ENCODE measurements at places on chromosomes 11 and 22.
A peak's percentile ranks its signal among the peaks of the same experiment; 100 is the strongest.

- no peak for DNase-seq
Measured at GRCh38 chr11:76321820-76322524, 59.0 kb downstream of the THAP12 start.

- DNase-seq, result no peak
Measured at GRCh38 chr11:37533087-37533486, 935.1 kb upstream of the RAG2 start.

GRCh38 chr22:28581016-28581415 is 98.6 kb downstream of the TTC28 start:
- DNase-seq, result no peak

DNA sequence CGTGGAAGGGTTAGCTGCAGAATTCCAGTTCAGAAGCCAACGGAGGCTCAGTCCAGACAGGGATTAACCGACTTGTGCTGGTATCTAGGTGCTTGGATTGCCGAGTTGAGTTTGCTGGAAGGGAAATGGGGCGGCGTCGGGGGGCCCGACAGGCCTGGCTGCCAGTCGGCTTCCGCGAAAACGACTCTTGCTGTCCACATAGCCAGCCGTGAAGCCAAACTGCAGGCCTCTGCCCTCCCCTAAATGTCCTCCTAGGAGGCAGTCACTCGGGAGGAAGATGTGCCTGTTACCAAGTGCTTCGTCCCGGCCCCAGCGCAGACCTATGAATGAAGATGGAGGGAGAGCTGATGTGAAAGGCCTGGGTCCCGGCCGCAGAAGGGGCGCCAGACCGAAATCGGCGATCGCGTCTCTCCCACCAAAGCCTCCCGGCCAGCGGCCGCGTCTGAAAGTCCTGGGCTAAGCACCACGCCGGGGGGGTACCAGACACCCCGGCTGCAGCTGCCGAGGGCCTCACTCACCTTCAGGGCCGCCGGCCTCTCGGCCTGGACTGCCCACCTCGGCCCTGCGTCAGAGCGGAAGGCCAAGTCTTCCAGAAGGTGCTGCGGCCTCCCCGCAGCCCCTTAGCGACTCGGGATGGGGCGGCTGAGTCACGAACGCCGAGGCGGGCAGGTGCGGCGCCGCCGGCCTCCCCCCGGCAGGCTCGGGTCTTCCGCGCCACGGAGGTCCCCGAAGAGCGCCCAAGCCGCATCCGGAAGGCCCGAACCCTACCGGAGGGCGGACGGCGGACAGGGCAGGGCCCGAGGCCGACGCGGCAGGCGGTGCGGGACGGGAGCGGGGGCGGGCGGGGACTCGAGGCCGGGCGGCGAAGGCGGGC is 7.5 kb downstream of the DPAGT1 start:
- no peak for DNase-seq

DNA sequence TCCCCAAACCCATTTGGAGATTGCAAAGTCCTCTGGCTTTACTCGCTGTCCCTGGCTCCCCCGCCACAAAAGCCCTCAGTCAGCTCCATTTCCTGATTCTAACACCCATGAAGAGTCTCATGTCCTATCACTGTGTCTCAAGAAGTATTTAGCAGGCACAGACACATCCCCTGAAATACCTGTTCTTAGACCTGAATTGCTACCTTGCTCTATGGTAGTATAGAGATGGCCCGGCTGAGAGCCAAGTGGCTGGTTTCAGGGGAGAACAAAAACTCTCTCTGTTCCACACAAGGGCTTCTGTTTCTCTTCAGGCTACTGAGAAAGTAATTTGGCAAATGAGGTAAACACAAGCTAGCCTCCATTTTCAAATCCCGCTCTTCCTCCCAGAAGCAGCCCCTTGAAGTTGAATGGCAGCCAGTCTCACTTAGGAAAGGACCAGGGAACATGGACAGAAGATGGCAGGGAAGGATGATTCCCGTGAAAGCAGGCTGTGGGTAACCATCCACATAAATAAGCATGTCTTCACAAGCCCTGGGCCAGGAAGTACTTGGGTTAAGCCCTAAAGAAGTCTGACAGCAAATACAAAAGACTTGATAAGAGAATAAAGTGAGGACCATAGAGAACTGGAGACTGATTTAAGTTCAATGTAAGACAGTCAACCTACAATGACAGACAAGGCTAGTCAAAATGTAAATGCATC is 137.8 kb downstream of the C11orf58 start:
- DNase-seq, result no peak

GRCh38 chr22:45608763-45609180 is 62.9 kb upstream of the ATXN10 start:
- no peak for DNase-seq

GRCh38 chr11:64342869-64343745 is 3.1 kb downstream of the CCDC88B start:
- no peak for DNase-seq

DNA sequence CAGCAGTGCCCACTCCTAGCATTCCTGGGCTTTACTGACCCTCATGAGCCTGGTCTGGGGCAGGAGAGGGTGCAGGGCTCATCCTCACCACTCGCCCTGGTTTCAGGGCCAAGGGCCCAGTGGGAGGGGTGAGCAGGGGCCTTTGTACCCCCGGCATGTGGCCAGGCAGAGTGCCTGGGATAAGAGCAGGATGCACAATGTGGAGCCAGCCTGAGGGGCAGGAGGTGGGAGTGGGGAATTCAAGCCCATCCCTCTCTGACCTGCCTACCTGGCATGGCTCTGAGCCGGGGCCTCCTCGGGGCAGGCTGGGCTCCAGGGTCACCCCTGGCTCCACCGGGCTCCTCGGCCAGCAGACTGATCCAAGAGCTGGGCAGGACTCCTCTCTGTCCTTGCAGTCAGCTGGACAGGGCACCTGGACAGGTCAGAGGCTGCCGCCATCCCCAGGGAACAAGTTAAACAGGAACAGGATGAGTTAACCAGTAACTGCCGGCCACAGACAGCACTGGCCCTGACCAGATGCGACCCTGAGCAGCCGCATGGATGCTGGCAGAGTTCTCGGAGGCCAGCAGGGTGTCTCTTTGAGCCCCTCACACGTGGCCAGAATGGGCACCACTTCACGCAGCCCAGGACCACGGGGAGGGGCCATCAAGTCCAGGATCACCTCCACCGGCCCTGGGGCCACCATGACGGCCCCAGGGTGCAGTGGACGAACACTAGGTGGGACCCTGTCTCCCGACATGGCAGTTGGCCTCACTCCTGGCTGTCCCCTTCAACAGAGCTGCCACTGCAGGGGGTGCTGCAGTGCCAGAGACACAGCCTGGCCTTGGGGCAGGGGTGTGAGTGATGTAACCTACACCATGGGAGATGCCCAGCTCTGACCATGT is 5.0 kb downstream of the SIGIRR start:
- no peak for DNase-seq

GRCh38 chr11:62443390-62444235 is 24.8 kb downstream of the SCGB1A1 start:
- no peak for DNase-seq

DNA sequence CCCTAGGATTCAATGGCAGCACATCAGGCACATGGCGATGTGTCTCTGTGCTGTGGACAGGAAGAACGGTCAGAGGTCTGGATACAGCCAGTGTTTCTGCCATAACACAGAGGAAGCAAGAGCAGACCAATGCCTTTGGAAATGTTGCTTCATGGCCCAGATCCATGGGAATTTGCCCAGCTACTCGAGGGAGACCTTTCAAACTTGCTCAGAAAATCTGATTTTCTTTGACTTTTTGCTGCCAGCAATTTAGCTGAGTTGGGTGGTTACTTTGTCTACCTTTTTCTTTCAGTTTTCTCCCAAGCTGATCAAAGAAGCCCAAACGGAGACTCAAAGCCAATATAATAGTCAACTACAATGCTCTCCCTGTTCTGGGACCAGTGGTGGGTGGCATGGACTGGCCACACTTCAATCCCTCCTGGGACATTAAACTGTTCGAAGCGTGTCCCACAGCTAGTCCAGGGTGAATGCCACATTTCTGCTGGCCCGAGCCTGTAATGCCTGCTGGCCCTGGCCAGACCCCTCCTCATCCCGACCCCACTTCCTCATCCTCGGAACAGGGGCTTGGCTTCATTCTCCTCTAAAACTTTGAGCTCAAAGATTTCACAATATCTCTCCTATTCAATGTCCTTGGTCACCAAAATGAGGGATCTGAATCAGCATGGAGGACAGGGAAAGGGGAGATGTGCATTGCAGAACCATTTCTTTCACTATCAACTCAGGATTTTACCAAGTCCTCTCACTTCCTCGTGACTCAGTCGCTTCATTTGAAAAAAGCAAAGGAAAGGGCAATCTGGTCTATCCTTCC is 93.3 kb downstream of the ABTB2 start:
- no peak for DNase-seq

- DNase-seq, result peak; percentile 47
Measured at GRCh38 chr11:36073411-36074203, 129.7 kb downstream of the LDLRAD3 start.

DNA sequence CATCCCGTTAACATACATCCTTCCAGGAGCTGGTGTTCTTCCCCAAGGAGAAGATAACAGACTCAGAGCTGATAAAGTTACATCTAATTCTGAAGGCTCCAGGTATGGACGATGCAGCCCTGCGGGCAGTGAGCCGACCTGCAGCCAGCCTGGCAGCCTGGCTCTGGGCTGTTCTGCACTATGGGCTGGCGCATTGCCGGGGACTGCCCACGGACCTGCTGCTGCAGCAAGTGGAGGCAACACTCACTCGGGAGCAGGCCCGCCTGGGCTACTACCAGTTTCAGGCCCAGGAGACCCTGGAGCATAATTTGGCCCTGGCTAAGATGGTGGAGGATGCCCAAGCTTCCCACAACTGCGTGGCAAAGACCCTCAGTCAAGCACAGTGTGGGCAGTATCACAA is 39.7 kb downstream of the RRP8 start:
- DNase-seq, result no peak

DNA sequence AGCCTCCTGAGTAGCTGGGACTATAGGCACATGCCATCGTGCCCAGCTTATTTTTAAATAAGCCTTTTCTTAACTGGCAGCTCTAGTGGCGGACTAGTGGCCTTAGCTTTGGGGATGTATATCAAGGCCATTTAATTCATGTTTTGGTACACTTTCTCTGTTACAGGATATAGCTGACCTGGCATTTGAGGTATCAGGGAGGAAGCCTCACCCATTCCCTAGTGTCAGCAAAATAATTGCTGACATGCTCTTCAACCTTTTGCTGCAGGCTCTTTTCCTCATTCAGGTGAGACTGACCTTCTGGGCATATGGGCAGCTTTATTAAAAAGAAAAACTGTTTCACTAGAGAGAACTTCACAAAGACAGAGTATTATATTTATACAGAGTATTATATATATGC is 9.5 kb downstream of the EI24 start:
- DNase-seq, result no peak

GRCh38 chr11:57100638-57101331 is 81.0 kb upstream of the LRRC55 start:
- no peak for DNase-seq

DNA sequence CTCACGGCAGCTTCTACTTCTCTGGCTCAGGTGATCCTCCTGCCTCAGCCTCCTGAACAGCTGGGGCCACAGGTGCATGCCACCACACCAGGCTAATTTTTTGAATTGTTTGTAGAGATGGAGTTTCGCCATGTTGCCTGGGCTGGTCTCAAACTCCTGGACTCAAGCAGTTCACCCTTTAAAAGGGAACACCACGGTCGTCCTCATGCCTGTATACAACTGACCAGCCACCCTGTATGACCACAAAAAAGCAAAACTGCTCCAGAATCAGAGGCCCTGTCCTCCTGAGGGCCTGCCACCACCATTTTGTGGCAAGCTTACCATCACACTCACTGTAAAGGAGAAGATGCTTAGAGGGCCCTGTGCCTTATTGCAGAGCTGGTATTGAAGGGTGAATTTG is 2.2 kb downstream of the GLB1L3 start:
- no peak for DNase-seq

GRCh38 chr22:37313376-37314314 is 31.3 kb downstream of the CYTH4 start:
- no peak for DNase-seq

Measured in D341Med (cell line).